ENCODE measurements at places on chromosomes 16 and 17. TPM values are rescaled to one million over a fixed set of nuclear protein-coding genes. Genes with fewer than 3 reads are reported as not detected.
A peak's percentile ranks its signal among the peaks of the same experiment; 100 is the strongest.

The GRAPL gene
- total RNA-seq, result not detected

The ARHGAP23 gene
- total RNA-seq, result 114 TPM

The LLGL2 gene
- total RNA-seq, result 90.6 TPM

The ZNF48 gene
- 21.1 TPM for total RNA-seq

The CHST6 gene
- 6.0 TPM for total RNA-seq

The TBC1D3H gene
- not detected for total RNA-seq

The ZG16B gene
- total RNA-seq, result 1.5 TPM

The CNTNAP1 gene
- total RNA-seq, result 17.8 TPM

The KRT31 gene
- not detected for total RNA-seq

The PRM2 gene
- total RNA-seq, result not detected

The HYDIN gene
- 19.7 TPM for total RNA-seq

The ABCA10 gene
- 1.2 TPM for total RNA-seq

GRCh38 chr17:77442976-77443747 is 302.4 kb downstream of the SEC14L1 start:
- H3K27me3 ChIP-seq, result no peaks in the 10 kb centered on the region
- DNase-seq, result no peak
- H3K27ac ChIP-seq, result peak overlapping the region; percentile 67
- peaks cover 4% of the 10 kb centered on the region for H3K36me3 ChIP-seq
- peaks cover 55% of the 10 kb centered on the region for H3K4me1 ChIP-seq

- H3K36me3 ChIP-seq, result peaks cover 3% of the 10 kb centered on the region
- H3K4me3 ChIP-seq, result no peak overlapping the region
- DNase-seq, result no peak
- H3K27ac ChIP-seq, result no peak overlapping the region
- H3K27me3 ChIP-seq, result peaks cover 13% of the 10 kb centered on the region
- H3K4me1 ChIP-seq, result peaks cover 22% of the 10 kb centered on the region
Measured at GRCh38 chr16:54443352-54443751, 156.8 kb upstream of the IRX3 start.

- no peak for DNase-seq
- peaks cover 10% of the 10 kb centered on the region for H3K4me1 ChIP-seq
- no peaks in the 10 kb centered on the region for H3K27me3 ChIP-seq
- no peak overlapping the region for H3K4me3 ChIP-seq
- H3K27ac ChIP-seq, result no peak overlapping the region
Measured at GRCh38 chr16:27460213-27460612, 58.2 kb downstream of the IL21R start.

DNA sequence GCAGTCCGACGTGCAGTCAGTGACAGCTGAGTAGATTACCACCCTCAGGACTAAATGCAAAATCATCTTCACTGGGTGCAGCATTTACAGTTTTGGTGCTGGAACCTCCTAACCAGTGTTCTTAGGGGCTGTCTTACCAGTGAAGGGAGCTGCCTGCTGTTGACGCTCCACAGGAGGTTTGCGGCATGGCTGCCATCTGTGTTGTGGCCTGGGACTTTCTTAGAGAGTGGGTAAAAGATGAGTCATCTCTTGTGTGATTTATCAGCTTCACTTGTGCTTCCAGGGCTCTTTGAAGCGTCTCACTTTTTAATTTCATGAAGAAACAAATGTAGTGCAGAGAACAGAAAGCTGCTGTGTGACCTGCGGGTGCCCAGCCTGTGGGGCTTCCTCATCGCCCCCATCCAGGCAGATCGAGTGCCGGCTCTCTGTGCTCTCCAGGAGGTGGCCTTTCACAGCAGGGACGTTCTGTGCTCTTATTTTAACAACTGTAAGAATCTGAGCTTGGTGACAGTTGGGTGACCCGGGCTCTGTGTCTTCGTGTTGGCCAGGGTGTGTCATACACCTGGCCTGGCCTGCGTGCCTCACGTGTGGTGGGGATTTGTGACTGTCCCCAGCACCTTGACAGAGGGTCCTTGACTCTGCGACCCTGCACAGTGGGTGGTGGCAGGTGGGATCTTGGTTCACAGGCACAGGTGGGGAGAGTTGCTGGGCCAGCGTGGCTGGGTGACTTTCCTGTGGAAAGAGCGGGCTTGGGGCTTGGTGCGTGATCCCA is 24.3 kb upstream of the ZNF750 start:
- H3K4me1 ChIP-seq, result peaks cover 65% of the 10 kb centered on the region
- H3K4me3 ChIP-seq, result peak overlapping the region; percentile 22
- no peak for DNase-seq
- H3K36me3 ChIP-seq, result peaks cover 4% of the 10 kb centered on the region
- peak overlapping the region; percentile 89 for H3K27ac ChIP-seq

- no peak overlapping the region for H3K27ac ChIP-seq
- no peaks in the 10 kb centered on the region for H3K4me1 ChIP-seq
- DNase-seq, result no peak
Measured at GRCh38 chr16:15932939-15933338, 16.5 kb upstream of the ABCC1 start.

- H3K4me3 ChIP-seq, result no peak overlapping the region
- H3K36me3 ChIP-seq, result no peaks in the 10 kb centered on the region
- no peaks in the 10 kb centered on the region for H3K27me3 ChIP-seq
- H3K4me1 ChIP-seq, result no peaks in the 10 kb centered on the region
Measured at GRCh38 chr17:11671126-11671525, 72.9 kb downstream of the DNAH9 start.

GRCh38 chr17:19497624-19498023 is 36.0 kb upstream of the SLC47A1 start:
- H3K36me3 ChIP-seq, result no peaks in the 10 kb centered on the region
- H3K4me3 ChIP-seq, result no peak overlapping the region
- no peak overlapping the region for H3K27ac ChIP-seq
- H3K4me1 ChIP-seq, result no peaks in the 10 kb centered on the region
- H3K27me3 ChIP-seq, result no peaks in the 10 kb centered on the region

DNA sequence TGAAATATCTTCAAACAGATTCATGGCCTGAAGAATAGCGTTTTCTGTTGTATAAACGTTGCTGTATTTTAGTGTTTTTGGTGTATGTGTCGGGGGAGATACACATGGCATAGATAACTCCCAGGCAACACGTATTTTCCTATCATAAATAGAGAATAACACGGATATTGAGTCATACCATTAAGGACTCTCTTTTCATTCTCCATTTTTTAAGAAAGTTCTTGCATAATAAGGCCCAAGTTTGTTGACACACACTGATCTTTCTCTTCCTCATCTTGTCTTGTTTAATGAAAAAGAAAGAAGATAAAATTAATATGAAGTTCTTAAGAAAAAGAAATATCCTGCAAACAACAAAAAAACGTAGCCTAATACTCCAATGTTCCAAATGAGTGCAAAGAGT is 13.4 kb downstream of the ABCA8 start:
- no peaks in the 10 kb centered on the region for H3K27me3 ChIP-seq
- H3K4me1 ChIP-seq, result no peaks in the 10 kb centered on the region
- no peak overlapping the region for H3K27ac ChIP-seq
- H3K36me3 ChIP-seq, result no peaks in the 10 kb centered on the region
- DNase-seq, result no peak

- H3K4me3 ChIP-seq, result no peak overlapping the region
- H3K27ac ChIP-seq, result no peak overlapping the region
- peaks cover 4% of the 10 kb centered on the region for H3K4me1 ChIP-seq
- H3K27me3 ChIP-seq, result no peaks in the 10 kb centered on the region
- H3K36me3 ChIP-seq, result no peaks in the 10 kb centered on the region
Measured at GRCh38 chr17:76296186-76296585, 11.9 kb downstream of the QRICH2 start.

DNA sequence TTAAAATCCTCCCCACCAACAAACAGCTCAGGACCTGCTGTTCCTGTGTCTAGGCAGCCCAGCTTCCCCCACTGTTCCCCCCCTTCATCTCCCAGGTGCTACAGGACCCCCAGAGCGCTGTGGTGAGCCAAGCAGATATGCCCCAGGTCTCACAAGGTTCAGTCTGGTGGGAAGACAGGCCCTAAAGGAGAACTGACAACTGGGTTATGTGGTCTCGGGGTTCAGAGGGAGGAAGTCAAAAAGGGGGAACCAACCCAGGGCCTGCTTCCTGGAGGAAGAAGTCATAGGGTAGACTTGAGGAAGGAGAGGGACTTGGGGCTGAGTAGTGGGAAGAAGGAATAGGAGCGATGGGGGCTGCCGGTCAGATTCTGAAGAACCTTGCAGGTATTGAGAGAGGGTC is 2.6 kb downstream of the RIPOR1 start:
- peak overlapping the region; percentile 78 for H3K4me3 ChIP-seq
- H3K36me3 ChIP-seq, result no peaks in the 10 kb centered on the region
- DNase-seq, result no peak
- peak overlapping the region; percentile 54 for H3K27ac ChIP-seq
- peaks cover 26% of the 10 kb centered on the region for H3K4me1 ChIP-seq

DNA sequence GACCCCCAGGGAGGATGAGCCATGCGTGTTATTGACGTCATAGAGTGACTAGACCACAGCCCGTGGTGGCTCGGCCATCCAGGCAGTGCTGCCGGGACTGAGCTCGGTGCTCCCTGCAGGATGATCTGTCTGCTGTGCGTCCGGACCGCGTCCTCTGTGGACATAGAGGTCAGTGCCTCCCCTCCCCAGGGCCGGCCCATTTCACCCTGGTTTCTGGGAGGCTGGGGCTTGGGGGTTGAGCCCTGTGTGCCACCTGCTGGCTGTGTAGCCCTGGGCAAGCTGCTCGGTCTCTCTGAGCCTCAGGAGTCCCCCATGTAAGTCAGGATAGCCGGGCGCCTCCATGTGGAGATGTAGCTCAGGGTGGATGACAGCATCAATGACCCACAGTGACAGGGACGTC is 8.3 kb downstream of the TSC2 start:
- H3K27me3 ChIP-seq, result no peaks in the 10 kb centered on the region
- no peak overlapping the region for H3K4me3 ChIP-seq
- DNase-seq, result no peak
- H3K27ac ChIP-seq, result no peak overlapping the region
- H3K36me3 ChIP-seq, result no peaks in the 10 kb centered on the region

- H3K27me3 ChIP-seq, result no peaks in the 10 kb centered on the region
- no peak for DNase-seq
- peaks cover 38% of the 10 kb centered on the region for H3K4me1 ChIP-seq
- H3K4me3 ChIP-seq, result peak overlapping the region; percentile 11
Measured at GRCh38 chr16:77332792-77333191, 102.0 kb downstream of the ADAMTS18 start.

GRCh38 chr17:69269131-69269998 is 40.7 kb upstream of the ABCA10 start:
- peaks cover 4% of the 10 kb centered on the region for H3K4me1 ChIP-seq
- H3K27me3 ChIP-seq, result no peaks in the 10 kb centered on the region
- no peak overlapping the region for H3K4me3 ChIP-seq
- H3K36me3 ChIP-seq, result peaks cover 7% of the 10 kb centered on the region
- no peak for DNase-seq

GRCh38 chr17:32277284-32277683 is 11.7 kb downstream of the RHBDL3 start:
- peaks cover 10% of the 10 kb centered on the region for H3K27me3 ChIP-seq
- H3K4me3 ChIP-seq, result no peak overlapping the region
- no peak overlapping the region for H3K27ac ChIP-seq

DNA sequence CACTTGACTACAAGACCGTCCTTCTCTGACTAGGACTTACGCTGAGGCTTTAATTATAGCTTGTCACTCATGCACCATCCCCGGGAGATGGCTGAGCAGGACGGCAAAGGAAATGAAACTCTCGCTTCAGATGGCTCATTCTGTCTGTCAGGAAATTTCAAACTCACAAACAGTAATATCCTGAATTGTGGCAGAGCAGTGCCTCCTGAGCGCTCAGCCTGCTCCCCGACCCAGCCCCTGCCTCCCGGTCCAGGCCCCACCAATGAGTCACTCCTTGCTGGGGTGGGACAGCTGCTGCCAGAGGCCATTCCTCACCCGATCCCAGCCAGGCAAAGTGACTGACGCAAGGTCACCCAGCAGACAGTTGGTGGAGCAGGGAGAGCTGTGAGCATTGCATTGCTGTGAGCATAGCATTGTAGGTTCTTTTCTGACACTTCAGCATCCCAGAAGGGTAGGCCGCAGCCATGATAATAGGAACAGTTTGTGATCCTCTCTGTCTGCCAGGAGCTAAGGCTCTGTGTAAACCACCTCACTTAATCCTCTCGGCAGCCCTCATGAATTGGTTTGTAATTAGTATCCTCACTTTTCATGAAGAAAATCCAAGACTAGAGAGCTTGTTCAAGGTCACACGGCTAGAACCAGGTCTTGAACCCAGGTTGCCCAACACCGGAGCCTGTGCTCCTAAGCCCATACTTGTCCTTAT is 20.9 kb downstream of the CCDC182 start:
- no peaks in the 10 kb centered on the region for H3K36me3 ChIP-seq
- H3K4me3 ChIP-seq, result no peak overlapping the region
- H3K27me3 ChIP-seq, result peaks cover 24% of the 10 kb centered on the region
- peaks cover 23% of the 10 kb centered on the region for H3K4me1 ChIP-seq

GRCh38 chr16:31451681-31452351 is 7.5 kb upstream of the ARMC5 start:
- peaks cover 22% of the 10 kb centered on the region for H3K4me1 ChIP-seq
- peak overlapping the region; percentile 27 for H3K4me3 ChIP-seq

DNA sequence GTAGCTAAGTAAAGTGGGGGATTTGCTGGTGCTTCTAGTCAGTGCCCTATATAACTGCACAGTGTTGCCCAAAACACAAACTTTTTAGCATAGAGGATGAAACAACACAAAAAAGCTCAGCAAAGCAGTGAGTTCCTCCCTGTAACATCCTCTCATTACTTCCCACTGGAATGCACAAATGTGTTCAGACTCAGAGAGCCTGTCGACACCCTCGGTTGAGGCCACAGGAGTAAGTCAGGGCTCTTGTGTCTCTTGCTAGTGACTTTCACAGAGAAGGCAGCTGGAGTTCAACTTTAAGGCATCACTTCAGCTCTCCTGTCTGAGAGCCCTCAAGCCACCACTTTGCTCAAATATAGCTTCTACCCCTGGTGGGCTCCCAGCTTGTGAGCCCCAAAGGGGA is 107.2 kb upstream of the NETO2 start:
- no peaks in the 10 kb centered on the region for H3K4me1 ChIP-seq
- no peak for DNase-seq
- peaks cover 4% of the 10 kb centered on the region for H3K36me3 ChIP-seq
- H3K27ac ChIP-seq, result no peak overlapping the region
- H3K27me3 ChIP-seq, result no peaks in the 10 kb centered on the region

- H3K36me3 ChIP-seq, result peaks cover 11% of the 10 kb centered on the region
- H3K27me3 ChIP-seq, result no peaks in the 10 kb centered on the region
- no peak for DNase-seq
- H3K4me3 ChIP-seq, result no peak overlapping the region
- no peak overlapping the region for H3K27ac ChIP-seq
- H3K4me1 ChIP-seq, result peaks cover 13% of the 10 kb centered on the region
Measured at GRCh38 chr16:608019-608418, 18.2 kb downstream of the RAB40C start.

GRCh38 chr17:72219824-72220493 is 99.1 kb downstream of the SOX9 start:
- no peak for DNase-seq
- no peaks in the 10 kb centered on the region for H3K36me3 ChIP-seq
- H3K27me3 ChIP-seq, result peaks cover 64% of the 10 kb centered on the region
- H3K4me3 ChIP-seq, result peak overlapping the region; percentile 83

DNA sequence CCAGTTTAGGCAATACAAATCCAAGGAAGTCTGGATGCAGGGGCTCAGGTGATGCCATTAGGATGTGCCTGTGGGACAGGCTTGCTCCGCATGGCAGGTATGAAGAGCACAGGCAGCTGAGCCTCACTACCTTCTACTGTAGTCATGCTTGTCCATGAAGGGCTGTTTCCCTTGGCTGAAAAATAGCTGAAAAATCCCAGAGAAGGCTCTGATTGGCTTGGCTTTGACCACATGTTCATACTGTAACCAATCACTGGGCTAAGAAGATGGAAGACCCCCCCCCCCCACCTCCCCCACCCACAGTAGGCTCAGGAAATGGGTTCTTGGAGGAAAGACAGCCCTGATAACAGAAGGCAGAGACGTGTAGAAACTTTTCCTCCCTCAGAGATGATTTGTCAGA is 66.5 kb upstream of the LGALS9 start:
- no peak overlapping the region for H3K27ac ChIP-seq
- H3K4me1 ChIP-seq, result peaks cover 22% of the 10 kb centered on the region
- H3K27me3 ChIP-seq, result no peaks in the 10 kb centered on the region
- no peak for DNase-seq
- H3K4me3 ChIP-seq, result no peak overlapping the region
